Hematopoietic multipotent progenitor cell treated with erythropoietin and hydrocortisone succinate and interleukin-3 and kit ligand, for 15 days (in vitro differentiated cells): ENCODE measurements at places on chromosomes 3 and 15.
A peak's percentile ranks its signal among the peaks of the same experiment; 100 is the strongest.

DNA sequence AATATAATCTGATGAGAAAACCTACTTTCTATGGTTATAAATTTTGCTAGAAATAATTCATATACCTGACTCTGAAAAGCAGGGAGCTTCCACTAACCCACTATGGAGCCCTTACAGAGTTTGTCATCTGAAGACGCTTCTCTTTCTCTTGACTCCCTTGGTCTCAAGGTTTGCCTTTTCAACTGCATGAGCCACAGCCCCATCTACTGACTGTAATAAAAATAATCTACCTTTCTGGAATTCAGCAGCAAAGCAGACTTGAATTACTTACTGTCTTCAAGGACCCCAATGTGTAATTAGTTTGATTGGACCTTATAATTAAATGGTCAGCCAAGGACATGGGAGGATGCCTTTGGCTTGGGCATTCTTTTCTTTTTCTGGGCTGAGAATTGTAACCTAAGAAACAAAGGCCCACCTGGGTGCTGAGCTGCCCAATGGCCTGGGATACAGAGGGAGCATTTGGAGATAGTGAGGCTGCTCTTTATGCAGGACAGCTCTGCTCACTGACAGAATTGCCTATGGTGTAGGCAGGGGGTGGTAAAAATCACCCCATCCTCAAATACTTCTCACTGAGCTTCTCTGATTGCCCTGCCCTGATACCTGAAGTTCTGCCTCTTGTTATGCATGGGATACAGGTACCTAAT is 178.6 kb upstream of the TRIM42 start:
- DNase-seq, result no peak

DNA sequence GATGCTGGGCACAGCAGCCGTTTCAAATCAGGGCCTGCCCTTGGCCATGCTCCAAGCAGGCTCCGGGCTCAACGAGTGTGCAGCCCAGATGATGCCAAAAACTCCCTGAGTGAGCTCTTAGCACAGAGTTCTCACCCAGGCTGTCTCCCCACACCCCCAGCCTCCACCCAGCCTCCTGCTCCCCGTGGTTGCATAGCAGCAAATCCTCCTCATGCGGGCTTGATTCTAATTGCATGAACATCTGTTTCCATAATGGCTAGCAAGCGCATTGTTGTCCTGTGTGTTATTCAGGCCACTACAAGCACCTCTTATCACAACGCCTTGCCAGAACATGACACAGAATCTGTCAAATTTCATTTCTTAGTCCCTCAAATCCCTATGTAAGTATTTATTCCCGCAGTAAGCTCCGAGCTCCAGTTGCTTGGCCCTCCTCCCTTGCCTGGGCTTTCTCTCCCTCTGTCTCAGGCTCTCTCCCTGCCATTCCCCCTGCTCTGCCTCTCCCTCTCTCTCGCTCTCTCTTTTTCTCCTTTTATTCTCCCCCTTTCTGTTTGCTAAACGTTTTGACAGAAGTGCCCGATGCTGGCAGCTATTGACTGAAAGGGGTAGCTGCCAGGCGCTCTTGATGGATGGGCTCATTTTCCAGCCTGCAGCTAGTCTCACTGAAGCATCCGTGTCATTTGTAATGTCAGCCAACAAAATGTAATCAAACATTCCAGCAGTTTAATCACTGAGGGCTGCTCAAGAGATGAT is 306.5 kb downstream of the IL20RB start:
- DNase-seq, result no peak

GRCh38 chr15:73127302-73127936 is 75.2 kb downstream of the NEO1 start:
- DNase-seq, result peak; percentile 38

GRCh38 chr15:41900526-41901380 is 6.9 kb upstream of the SPTBN5 start:
- no peak for DNase-seq

DNA sequence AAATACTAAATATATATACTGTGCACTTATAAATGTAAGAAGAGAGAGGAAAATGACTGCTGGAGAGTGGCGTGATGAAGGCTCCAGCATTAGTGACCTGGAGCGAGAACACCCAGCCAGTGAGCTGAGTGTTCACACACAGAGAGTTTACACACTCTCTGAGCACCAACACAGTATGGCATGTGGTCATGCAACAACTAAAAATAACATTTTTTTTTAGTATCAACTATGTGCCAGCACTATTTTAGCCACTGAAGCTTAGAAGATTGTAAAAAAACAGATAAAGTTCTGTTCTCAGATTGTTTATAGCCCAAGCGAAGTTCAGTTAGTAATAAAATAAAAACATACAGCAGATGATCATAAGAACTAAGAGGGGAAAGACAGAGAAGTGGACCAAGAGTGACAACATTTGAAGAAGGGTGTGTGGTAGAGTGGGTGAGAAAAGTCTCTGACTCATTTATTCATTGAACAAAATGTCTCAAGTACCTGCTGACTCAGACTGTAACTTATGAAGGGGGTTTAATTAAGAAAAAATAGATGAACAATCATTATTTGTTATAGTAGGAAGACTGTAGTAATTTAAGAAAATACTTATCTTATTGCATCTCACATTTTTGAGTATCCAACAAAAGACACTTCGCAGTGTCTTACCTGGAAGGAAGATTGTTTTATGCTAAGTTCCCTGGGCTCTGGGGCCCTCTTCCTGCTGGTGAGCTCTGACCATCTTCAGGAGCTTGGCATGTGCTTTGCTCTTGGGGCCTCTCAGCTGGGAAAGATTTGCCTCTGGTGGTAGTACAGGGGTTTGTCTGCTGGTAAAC is 43.8 kb downstream of the GAP43 start:
- no peak for DNase-seq

GRCh38 chr3:15064299-15064834 is 748 bp downstream of the MRPS25 start:
- DNase-seq, result peak; percentile 13
